ENCODE measurements at places on chromosomes 13 and 19. TPM values are rescaled to one million over a fixed set of nuclear protein-coding genes. Genes with fewer than 3 reads are reported as not detected.

The PGLYRP2 gene
- total RNA-seq: not detected

The RGS9BP gene
- total RNA-seq: 0.59 TPM

The CLDN10 gene
- total RNA-seq: not detected

The ZNF667 gene
- 9.2 TPM for total RNA-seq

Data from smooth muscle cell of the umbilical artery (primary cell).